ENCODE measurements at places on chromosomes 6 and 20. TPM values are rescaled to one million over a fixed set of nuclear protein-coding genes. Genes with fewer than 3 reads are reported as not detected.

MACROD2 gene
- total RNA-seq = 11.9 TPM

BICRAL gene
- 8.6 TPM for total RNA-seq

HCRTR2 gene
- total RNA-seq = not detected

GSTA2 gene
- not detected for total RNA-seq

DNA sequence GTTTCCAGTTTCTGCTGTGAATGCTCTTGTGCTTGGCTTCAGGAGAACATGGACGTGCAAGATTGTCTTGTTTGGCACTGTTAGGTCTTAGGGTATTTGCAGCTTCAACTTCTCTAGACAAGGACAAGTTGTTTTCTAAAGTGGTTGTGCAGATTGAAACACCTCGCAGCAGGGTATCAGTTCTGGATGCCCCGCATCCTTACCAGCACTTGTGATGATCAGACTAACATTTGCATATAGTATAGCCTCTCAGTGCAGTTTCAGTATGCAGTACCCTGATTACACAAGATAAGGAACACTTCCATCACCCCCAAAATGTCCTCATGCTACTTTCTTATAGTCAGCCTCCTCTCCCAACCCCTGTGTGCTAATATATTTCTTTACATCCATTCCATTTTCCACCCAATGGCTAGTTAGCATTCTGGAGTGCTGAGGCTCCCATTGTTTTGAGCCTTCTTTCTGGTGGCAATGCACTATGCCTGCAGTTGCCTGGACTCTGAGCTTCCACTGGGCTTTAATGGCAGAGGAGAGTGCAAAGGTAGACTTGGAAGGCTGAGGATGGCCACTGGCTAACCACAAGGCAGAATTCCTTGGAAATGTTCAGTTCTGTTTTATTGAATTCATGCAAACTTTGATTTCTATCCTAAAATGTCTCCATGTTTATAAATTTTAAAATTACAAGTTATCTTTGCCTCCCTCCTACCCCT is 35.4 kb downstream of the KIF3B start:
- no peak for DNase-seq

DNA sequence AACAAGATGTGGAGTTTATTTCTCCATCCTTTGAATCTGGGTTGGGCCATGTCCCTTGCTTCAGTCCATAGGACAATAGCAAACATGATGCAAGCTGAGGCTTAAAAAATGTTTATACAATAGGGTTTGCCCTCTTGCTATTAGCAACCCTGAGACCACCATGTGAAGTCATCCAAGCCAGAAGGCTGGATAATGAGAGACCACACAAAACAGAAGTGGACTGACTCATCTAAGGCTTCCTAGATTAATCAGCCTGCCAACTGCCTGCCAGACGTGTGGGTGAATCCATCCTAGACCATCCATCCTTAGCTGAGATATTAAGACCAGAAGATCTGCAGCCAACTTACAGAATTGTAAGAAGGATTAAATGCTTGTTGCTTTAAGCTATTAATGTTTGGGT is 38.1 kb upstream of the ISM1 start:
- no peak for DNase-seq

DNA sequence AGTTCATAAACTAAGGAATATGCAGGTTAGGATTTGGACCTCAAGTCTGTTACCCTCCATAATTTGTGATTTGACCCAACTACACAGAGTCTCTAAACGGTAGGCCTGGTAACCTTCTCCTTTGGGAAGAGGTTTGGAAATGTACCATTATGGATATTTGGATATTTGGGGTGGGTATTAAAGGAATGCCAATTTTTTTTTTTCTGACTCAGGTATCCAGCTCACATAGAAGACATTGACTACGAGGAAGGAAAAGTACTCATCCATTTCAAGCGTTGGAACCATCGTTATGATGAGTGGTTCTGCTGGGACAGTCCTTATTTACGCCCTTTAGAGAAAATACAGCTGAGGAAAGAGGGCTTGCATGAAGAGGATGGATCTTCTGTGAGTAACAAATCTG is 70.5 kb downstream of the PHF20 start:
- DNase-seq = no peak

- no peak for DNase-seq
These were observed 14.7 kb downstream of the UQCC2 start for GRCh38 chr6:33696548-33697518.

- no peak for DNase-seq
These were observed 50.4 kb upstream of the MPC1 start for GRCh38 chr6:166433096-166433495.

Measured in neural progenitor cell (in vitro differentiated cells).